Central memory CD4-positive, alpha-beta T cell (primary cell): ENCODE measurements at places on chromosomes 2 and 18.

GRCh38 chr2:188511346-188511745 is 219.7 kb downstream of the GULP1 start:
- no peak for DNase-seq

- DNase-seq = no peak
Measured at GRCh38 chr2:101614127-101614759, 83.3 kb upstream of the MAP4K4 start.

GRCh38 chr18:11553098-11553940 is 56.1 kb upstream of the SLC35G4 start:
- peak; percentile 14 for DNase-seq

GRCh38 chr2:233426619-233427342 is 72.5 kb downstream of the DGKD start:
- no peak for DNase-seq

DNA sequence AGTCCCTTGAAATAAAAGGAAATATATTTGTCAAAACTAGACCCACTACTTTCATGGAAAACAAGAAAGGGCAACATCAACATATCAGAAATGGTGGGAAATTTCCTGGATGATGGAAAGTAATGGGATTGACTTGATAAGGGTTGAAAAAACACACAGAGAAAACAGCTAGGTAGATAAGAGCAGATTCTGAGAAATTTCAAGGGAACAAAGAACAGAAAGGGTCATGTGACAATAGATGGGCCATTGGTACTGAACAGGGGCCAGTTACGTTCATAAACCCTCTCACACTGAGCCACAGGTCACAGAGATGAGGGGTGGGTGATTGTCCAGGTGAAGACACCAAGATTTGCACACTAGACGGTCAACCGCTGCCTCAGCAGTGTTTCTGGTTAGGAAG is 98.7 kb downstream of the QPCT start:
- DNase-seq = no peak

- DNase-seq = peak; percentile 22
Measured at GRCh38 chr18:75211626-75211952, 992 bp downstream of the TSHZ1 start.

GRCh38 chr2:118584877-118585276 is 262.6 kb downstream of the EN1 start:
- DNase-seq = no peak

DNA sequence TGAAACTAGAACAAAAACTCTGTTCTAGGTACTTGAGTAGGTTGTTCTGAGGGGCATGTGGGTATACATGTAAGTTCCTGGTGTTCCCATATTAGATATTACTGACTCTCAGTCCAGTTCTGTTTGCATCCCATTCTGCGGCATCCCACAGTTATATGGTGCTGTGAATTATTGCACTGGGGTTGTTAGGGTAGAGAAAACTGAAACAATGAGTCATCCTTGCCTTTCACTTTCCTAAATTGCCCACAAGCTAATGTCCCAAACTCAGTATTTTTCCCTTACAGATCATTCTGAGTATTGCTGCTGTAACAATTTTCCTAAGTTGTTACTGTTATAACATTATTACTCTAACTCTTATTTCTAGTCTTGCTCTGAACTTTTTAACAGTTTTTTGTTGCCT is 3.0 kb downstream of the WDR75 start:
- DNase-seq = no peak
